ENCODE measurements at places on chromosomes 1 and 21.
A peak's percentile ranks its signal among the peaks of the same experiment; 100 is the strongest.

DNA sequence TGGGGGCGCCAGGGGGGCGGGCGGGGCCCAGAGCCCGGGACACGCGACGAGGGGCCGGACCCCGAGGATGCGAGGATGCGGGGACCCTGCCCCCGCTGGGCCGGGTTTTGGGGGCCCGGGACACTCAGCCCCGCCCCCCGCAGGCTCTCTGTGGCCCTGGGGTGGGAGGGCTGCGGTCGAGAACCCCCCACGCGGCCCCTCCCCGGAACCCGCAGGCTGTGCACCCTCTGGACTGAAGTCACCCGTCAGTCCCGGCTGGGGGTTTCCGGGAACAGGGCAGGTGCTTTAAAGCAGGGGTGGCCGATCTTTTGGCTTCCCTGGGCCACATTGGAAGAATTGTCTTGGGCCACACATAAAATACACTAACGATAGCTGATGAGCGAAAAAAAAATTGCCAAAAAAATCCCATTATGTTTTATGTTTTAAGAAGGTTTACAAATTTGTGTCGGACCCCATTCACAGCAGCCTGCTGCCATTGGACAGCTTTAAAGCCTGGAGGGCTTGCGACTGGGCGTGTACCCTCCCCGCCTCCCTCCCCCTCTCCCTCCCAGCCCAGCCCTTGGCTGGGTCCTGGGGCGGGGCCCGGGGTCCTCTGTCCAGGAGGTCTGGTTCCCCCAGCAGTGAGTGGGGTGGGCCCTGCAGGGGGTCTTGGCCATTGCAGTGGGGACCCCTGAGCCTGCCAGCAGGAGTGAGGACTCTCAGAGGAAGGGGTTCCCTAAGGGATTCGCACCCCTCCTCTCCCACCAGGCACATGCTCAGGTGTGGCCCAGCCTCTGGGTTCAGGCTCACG lies 21.6 kb upstream of the C1orf159 start:
- peak; percentile 86 for DNase-seq

DNA sequence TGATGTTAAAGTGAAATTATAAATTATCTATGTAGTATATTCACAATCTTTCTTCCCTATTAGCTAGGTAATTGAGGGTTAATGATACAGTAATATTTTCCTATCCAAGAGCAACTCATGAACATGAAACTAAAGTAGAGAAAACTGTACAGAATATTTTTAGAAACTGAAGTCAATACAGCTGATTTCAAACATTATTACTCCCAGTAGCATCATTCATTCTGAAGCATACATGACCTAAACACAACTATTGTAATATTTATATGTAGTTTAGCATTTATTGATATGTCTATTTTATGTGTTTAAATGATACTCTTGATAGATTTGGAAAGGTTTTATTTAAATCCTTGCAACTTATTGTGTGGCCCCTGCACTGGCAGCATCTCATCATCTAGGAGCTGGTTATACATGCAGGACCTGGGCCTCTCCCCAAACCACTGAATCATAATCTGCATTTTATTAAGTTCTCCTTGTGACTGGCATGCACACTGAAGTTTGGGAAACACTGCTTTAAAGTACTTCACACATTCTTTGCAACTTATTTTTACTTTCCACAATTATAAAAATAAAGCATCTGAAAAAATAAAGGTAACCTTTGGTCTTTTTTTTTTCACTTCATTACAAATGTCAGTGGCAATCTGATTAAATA lies 199.9 kb downstream of the LRRC40 start:
- DNase-seq, result no peak

DNA sequence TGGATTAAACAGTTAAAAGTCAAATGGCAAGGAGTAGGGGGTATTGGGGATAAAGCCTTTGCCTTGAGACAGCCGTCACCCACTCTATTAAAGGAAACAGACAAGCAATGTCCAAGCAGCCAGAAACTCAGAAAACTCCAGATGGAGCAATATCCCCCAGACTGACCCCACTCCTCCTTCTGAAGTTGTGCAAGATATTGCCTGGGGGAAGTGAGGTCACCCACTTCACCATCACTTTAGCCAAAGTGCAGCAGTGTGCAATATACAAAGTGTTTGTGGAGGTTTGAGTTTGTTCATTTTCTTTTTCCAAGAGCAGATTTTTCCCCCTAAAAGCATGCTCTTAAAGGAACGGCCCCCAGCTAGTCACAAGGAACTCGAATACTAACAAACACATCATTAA lies 125.1 kb downstream of the ETS2 start:
- no peak for DNase-seq

DNA sequence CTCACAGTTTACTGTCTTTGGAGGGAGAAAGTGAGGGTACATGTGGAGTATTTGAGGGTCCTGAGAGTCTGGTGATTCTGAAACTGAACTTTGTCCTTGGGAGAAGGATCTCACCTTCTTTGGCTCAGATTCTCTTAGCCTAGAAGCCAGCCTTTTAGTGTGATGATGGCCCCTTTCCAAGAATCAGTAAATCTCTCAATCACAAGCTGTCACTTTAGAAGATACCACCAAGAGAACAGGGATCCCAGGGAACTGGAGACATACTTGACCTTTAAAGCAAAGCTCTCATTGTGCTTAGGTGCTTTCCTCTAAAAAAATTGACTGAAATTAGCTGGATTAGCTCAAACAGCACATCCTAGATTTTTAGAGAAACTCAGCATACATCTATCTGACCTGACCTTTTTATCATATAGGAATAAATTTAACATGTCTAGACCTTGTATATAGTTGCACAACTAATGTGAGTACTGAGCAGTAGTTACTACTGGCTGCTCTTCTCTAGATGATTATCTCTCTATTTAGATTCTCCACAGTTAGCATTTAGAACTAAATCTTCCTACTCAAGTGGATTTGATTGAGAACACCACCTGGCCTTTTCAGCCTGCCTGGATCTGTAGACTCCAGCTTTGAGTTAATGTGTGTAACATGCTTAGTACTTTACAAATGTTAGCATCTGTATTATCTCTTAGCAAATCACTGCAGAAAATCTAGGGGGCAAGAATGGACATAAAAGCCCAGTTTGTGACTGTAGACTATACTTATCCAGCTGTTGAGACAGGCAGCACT lies 157.7 kb downstream of the MAST2 start:
- no peak for DNase-seq

DNA sequence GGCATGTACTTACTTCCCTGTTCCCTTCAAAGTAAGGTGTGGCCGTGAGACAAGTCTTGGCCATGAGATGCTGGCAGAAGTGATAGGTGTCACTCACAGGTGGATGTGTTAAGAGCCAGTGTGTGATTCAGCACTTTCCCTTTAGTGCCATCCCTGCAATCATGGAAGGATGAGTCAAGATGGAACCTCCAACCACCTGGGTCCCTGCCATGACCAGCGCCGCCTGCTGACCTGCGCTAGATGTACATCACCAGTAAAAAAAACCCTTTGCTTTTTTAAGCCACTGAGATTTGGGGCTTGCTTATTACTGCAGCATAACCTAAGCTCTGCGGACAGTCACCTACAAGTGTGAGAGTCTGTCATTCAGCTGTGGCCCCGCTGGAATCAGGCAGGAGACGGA lies 71.7 kb downstream of the TOMM20 start:
- no peak for DNase-seq

- DNase-seq, result no peak
These were observed 7.5 kb downstream of the NCDN start for GRCh38 chr1:35564884-35565741.

- DNase-seq, result no peak
These were observed 124.6 kb upstream of the CXADR start for GRCh38 chr21:17388226-17388625.

DNA sequence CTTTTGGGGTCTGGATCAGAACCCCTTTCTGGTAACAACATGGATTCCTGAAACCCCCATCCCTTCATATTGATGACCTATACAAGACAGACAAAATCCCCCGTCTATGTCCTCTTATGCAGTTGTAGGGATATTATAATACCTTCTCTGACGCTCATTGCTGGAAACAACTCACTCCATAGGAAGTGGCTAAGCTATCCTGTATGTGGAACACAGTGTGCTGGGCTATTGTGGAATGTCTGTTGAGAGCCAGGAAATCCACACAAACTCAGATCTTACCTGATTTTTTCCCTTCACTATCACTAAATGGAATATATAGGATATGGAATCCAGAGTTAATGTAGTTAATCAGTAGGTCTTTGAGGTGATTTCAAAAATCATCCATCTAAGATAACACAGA lies 17.7 kb upstream of the PIK3R3 start:
- no peak for DNase-seq

- no peak for DNase-seq
These were observed 44.8 kb upstream of the PWP2 start for GRCh38 chr21:44062380-44062779.

DNA sequence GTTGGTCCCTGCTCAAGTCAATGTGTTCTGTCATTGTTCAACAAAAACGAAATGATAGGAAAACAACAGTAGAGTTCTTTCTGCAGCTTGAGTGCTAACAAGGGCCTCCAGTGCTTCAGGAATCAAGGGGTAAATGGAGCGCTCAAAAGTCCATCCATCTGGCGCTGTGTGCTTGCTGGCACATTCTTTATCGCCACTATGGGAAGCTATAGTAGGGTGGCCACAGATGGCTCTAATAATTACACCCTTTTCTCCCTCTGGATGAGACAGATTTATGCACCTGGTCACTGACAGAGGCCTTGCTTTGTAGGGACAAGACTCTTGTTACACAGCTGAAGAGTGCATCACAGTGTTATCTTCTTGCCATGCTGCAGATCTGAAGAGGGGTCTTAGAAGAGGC lies 136.0 kb downstream of the GDAP2 start:
- DNase-seq, result no peak

DNA sequence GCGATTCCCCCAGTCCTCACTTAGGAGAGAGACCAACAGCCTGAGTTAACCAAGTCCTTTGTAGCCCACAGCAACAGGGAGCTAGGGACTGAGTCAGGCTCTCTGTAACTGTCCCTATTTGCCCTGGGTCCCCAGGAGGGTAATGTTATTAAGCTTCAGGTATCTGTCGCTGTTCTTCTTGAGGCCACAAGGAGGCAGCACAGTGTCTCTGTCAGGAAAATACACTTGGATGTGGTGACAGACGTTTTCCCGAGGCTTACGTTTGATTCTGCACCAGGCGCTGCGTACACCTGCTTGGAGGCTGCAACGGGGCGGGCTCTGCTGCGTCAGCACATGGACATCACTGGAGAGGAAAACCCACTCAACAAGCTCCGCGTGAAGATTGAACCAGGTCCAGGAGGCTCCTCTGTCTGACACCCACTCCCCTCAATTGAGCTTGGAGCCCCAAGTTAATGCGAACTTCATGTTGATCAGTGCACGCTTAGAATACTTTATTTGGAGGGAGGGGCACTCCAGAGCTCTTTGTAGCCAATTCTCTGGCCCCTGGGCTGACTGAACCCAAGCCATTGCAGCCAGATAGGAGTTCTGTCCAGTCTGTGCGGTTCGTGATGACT lies 10.7 kb upstream of the ELF3 start:
- peak; percentile 38 for DNase-seq

GRCh38 chr1:212401838-212402582 lies 12.7 kb downstream of the PACC1 start:
- no peak for DNase-seq

GRCh38 chr1:216830424-216831210 lies 107.4 kb upstream of the ESRRG start:
- DNase-seq, result no peak

GRCh38 chr1:167676916-167677848 lies 44.6 kb upstream of the MPZL1 start:
- DNase-seq, result no peak

- DNase-seq, result no peak
These were observed 565.2 kb downstream of the NEGR1 start for GRCh38 chr1:71717186-71717585.

DNA sequence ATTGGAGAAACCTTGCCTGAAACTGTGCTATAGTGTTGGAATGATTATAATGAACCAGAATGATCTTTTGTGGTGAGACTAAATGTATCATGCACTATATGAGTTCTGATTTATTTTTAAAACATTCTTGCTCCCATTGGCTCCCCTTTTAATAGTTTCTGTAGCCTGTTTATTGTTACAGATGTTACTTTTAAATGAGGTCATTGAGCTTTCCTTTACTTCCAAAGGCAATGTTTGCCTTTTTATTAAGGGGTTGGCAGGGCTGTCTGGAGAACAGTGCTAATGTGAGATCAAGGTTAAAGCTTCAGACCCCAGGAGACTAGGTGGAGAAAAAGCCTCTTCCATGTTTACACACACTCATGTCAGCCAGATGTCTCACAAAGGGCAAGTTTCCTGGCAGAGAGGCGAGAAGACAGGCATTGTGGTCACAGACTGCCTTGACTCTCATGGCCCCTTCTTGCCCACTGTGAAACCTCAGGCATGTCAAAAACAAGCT lies 120.6 kb upstream of the RAVER2 start:
- DNase-seq, result no peak

DNA sequence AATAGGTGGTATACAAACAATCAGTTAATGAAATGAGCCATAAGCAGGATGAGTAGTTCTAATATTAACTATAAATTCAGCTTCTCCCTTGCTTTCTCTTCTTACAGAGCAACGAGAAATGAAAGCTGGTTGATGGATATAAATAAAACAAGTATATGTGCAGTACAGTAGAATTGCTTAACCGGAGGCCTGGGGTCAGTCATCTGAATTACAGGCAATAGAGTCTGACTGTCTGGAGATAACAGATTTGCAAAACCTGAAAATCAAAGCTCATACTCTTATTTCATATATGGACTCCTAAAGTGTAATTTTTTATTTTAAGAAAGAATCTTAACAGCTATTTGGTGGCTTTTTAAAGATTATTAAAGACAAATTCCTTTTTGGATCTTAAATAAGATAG lies 43.1 kb upstream of the SGIP1 start:
- DNase-seq, result no peak

GRCh38 chr1:160374306-160375110 lies 7.6 kb downstream of the NHLH1 start:
- DNase-seq, result no peak

DNA sequence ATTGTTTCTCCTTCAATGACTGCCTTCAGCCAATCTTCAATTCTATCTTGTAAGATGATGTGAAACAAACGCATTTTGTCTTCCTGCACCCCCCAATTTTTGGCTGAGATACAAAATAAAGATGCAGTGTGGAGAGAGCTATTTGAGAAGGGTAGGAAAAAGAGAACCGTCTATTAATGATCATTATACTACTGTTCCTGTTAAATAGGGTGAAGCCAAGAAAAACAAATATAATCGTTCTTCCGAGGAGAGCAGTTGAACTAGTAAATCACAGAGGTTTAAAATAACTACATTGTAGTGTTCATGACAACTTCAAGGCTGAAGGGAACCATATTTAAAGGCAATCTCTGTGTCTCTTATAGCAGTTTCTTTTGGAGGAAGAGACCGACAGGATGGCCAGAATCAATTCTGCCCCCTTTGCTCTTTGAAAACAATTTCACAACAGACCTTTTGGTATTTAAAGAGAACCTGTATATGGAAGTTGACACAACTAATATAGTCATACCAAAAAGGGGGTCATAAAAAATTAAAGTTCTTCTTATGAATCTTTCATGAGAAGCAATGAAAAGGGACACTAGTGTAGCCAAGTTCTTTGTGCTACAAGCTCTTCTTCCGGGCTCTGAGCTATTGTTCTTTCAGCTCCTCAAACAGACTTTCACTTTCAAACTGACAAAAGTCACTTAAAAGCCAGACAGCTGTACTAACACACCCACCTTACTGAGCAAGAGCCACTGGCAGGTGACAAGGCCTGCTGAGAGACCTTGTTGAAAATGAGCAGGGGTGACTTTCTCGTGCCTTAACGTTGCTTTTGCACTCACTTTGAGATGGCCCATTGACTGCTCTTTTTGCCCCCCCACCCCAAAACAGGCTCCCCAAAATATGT lies 30.9 kb downstream of the PROX1 start:
- DNase-seq, result peak; percentile 13
